Activated CD8-positive, alpha-beta T cell treated with anti-CD3 and anti-CD28 coated beads, Interleukin-2, amount 10 ng/mL, durations not matched to agents 7 days and 5 days (primary cell): ENCODE measurements at places on chromosomes 11 and 22.

DNA sequence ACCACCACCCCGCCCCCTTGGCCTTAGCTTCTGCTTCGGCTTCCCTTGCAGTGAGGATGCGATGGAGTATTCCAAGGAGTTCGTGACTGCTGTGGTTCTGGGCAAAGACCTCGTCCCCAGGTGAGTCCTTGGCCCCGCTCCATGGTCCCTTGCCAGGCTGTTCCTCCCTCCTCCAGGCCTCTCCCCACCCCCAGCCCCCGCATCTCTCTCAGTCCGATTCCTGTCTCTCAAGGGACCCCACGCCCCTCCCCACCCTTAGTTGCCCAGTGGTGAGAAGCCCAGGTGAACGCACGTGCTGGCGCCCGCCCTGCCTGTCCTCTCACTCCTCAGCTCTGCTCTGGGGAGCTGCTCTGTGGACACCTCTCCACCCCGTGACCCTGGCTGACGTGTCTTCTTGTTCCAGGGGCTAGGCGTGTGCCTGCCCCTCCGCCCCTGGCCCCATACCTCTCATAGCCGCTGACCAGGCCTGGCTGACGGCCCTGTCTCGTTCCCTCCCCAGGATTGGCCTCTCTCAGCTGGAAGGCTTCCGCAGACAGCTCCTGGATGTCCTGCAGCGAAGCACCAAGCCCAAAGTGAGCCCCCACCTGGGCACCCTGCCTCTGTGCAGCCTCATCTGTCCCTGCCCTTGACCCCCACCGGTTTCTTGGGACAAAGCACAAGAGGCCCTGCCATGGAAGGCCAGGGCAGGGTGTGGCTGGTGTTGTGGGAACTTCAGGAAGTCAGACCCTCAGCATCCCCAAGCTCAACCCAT is 14.6 kb upstream of the MYRF start:
- DNase-seq, result no peak

GRCh38 chr22:22938672-22939587 is 51.3 kb downstream of the IGLL5 start:
- DNase-seq, result no peak

DNA sequence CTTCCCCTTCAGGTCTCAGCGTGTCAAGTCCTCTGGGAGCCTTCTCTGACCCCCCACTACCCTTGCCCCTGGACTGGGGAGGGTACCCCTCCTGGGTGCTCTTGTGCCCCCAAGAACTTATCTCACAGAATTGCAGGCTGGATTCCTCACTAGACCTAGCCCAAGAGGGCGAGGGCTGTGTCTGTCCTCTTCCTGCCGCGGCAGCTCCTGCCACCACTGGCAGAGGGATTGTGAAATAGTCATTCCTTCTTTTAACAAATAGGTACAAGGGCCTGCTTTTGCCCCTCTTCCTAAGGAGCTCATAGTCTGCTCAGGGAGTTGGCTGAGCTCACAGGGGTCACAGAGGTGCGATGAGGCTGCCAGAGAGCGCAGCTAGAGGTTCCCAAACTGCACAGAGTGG is 5.5 kb downstream of the RAB36 start:
- DNase-seq, result no peak

DNA sequence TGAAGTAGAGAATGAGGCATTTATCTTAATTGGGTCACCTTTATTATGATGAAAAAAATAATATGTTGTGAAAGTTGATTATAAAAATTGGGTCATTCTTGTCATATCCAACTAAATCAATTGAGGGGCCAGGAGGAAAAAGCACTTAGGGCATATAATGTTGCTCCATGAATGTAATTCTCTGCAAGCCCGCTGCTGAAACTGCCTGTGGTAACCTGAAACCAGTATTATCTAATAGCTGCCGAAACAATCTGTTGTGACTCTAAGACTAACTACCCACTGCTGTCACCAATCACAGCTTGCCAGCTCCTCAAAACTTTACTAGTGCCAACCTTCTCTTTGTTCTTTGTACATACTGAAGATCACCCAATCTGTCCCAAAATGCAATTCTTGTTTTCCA is 115.8 kb downstream of the ATG16L2 start:
- no peak for DNase-seq

- peak; percentile 42 for DNase-seq
These were observed 75.2 kb upstream of the TP53I11 start for GRCh38 chr11:45025716-45026492.

DNA sequence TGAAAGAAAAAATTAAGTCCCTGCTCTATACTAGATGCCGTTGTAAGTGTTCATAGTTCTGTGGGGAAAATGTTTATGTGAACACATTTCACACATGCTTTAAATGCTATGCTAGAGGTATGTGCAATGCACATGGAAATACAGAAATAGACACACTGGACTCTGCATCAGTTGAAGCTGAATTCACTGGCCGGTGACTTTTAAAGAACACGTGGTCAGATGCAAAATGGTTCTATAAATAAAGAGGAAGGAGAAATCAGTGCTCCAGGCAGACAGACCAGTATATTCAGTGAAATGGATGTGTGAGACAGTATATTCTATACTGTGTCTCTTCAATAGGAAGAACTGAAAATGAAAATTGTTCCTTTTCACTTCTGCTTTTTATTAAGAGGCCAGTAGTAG is 29.9 kb downstream of the TRPC6 start:
- DNase-seq, result no peak

DNA sequence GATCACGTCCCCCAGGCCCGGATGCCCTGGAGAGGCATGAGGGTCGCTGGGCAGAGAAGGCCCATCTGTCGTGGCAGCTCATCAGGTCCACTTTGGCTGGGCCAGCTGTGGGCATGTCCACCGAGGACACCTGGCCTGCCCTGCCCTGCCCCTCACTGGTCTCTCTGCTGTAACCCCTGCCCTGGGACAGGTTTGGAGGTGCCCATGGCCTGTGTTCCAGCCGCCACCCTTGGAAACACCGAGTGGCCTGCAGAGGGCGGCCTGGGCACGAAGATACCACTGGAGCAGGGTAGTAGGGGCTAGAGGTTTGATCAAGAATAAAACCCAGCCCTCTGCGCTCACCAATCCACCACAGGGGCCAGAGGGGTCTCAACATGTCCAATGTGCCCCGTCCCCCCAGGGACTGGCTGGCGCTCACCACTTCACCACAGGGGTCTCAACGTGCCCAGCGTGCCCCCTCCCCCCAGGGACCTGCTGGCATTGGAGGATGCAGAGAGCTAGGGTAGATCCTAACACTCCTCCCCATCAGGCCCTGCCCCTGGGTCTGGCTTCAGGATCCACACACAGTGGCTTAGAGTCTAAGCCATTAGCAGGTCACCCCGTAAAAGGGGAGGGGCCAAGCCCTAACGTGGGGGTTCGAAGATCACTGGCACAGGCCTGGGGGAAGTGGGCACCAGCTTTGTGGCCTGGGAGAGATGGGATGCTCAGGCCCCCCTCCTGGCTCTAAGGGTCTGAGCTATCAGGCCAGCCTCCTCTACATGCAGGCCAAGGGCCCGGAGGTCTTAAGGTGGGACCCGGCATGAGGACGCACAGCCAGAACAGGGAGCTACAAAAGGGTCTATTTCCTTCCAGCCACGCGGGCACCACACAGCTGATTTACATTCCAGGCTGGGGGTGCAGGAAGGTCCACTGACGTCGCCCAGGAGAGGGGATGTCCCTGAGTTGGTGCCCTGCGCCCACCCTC is 1.3 kb upstream of the HDAC10 start:
- peak; percentile 84 for DNase-seq

- peak; percentile 86 for DNase-seq
These were observed 18.7 kb upstream of the SCGB1D1 start for GRCh38 chr11:62171261-62171723.

GRCh38 chr22:24741769-24742168 is 32.8 kb downstream of the PIWIL3 start:
- DNase-seq, result no peak

- no peak for DNase-seq
These were observed 85.7 kb downstream of the TBC1D22A start for GRCh38 chr22:46848197-46848596.

DNA sequence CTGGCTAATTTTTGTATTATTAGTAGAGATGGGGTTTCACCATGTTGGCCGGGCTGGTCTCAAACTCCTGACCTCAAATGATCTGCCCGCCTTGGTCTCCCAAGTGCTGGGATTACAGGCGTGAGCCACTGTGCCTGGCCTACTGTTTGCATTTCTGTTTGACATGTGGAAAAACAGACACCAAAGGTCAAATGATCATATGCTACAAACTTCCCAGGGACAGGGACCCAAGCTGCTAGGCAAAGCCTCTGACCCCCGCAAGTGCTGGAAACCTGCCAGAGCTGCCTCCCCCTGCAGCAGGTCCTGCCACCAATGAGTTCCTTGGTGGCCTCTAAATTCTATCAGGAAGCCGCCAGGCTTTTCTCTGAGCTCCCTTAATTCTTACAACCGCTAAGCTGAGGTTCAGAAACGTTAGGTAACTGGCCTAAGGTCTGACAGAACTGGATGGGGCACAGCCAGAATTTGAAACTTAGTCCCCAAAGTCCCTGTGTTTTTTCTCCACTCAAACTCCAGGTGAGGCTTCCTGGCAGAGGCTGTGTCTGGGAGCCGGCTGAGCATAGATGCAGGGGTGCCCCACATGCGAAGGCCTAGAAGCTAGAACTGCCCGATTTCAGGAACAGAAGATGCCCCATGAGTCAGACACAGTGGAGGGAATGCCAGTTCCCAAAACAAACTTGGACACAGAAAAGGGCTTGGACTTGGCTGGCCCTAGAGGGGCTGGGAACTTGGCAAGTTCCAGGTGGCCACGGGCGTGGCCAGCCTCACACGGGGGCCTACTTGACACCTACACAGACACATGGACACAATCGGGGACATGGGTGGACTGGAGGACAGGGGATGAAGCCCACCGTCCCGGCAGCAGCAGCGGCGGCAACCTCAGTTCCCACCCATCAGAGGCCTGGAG is 7.4 kb downstream of the CSNK1E start:
- no peak for DNase-seq

- no peak for DNase-seq
These were observed 860.4 kb downstream of the OPCML start for GRCh38 chr11:132671851-132672370.

DNA sequence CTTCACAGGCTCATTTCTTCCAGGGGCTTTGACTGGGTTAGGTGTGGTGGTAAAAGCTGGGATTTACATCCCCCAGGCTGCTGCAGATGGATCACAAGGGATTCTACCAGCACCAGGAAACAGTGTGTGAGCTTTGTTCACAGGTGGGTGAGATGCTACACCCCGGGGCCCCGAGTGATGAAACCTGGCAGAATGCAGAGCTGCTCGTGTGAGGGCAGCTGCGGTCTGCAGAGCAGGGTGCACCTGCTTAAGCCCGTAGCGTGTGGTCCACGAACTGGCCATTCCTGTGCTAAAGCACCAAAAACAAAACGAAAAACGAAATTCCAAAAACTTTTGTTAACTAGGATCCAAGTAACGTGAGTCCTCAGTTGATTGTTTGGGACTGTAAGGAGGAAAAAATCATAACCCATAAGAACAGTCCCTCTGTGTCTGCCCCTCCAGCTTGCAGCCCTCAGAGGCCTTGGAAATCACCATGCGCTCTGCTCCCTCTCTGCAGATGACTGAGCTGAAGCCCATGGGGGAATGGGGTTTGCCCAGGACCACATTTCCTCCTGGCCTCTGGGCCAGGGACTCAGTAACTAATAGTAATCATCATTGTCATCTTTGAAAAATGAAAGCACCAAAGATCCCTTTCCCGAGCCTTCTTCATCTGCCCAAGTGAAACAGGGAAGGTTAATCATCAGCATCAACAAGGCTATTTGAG is 24.6 kb downstream of the ELF5 start:
- DNase-seq, result no peak

DNA sequence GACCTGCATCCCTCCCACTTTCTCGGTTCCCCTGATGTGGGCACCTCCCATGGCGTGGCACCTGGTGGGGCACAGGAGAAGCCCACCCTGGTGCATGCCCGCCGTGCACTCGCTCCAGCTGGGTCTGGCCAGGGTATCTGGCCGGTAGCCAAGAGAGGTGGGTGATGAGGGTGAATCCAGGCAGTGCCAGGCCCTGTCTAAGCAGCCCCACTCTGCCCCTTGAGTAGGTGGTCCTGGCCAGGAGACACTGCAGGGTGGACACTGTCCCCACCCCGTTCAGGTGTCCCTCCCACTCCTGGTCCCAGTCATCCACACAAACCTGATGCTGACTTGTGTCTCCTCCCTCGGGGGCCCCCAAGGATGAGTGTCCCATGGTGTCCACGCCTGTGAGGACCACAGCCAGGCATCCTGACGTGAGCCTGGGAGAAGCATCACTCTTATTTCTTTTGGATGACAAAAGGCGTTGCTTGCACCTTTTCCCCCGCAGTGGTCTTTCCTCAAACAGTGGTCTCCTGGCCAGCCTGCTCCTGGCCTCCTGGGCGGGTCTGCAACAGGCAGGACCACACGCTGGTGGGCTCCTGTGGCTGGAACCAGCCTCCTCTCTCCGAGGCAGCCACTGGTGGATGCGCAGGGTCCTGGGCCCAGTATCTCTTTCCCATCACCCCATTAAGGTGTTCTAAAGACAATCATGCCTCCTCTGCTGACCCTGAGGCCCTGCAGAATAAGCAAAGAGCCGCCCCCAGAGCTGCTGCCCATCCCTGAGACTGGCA is 922.3 kb downstream of the BRD1 start:
- DNase-seq, result no peak

DNA sequence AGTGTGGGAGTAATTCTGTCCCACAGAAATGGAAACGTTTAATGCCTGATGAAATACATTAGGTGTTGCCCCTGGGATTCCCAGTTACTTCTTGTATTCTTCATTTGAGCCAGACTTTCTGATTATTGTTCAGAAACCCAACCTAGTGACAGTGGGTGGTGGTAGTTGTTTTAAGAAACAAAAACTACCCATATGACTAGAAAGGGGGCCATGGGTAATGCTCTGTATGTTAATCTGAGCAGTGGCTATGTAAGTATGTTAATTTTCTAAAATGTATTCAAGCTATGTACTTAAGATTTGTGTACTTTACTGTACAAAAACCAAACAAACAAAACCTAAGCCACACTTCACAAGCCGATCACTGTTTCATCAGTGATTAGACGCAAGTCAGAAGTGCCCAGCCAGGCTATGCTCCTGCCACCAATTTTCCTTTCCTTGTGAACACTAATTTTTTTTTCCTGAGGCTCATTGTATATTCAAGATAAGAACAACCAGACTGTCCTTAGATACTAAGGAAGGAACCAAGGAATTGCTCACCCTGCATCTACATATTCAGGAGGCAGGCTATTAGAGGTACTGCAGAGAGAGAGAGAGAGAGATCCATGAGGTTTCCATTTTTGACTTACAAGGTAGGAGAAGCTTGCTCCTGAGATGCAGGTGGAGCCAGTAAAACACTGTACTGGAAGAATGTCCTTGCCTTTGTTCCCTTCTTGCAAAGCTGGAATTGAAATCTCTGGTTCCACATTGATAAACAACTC is 122.7 kb downstream of the DBX1 start:
- no peak for DNase-seq
